ENCODE measurements at places on chromosomes 2 and 18. TPM values are rescaled to one million over a fixed set of nuclear protein-coding genes. Genes with fewer than 3 reads are reported as not detected.

GRCh38 chr2:72136331-72136730 lies 11.3 kb downstream of the CYP26B1 start:
- H3K4me1 ChIP-seq: peaks cover 11% of the 10 kb centered on the region
- peak; percentile 33 for DNase-seq
- H3K27me3 ChIP-seq: no peaks in the 10 kb centered on the region
- H3K4me3 ChIP-seq: no peak overlapping the region
- no peaks in the 10 kb centered on the region for H3K36me3 ChIP-seq

RPRM gene
- total RNA-seq: 1.7 TPM

FAM237A gene
- not detected for total RNA-seq

- peaks cover 63% of the 10 kb centered on the region for H3K4me1 ChIP-seq
- no peak for DNase-seq
- no peak overlapping the region for H3K4me3 ChIP-seq
- peaks cover 49% of the 10 kb centered on the region for H3K27me3 ChIP-seq
- no peak overlapping the region for H3K27ac ChIP-seq
Observed at GRCh38 chr2:199467066-199467822, 9.5 kb upstream of the SATB2 start.

DNA sequence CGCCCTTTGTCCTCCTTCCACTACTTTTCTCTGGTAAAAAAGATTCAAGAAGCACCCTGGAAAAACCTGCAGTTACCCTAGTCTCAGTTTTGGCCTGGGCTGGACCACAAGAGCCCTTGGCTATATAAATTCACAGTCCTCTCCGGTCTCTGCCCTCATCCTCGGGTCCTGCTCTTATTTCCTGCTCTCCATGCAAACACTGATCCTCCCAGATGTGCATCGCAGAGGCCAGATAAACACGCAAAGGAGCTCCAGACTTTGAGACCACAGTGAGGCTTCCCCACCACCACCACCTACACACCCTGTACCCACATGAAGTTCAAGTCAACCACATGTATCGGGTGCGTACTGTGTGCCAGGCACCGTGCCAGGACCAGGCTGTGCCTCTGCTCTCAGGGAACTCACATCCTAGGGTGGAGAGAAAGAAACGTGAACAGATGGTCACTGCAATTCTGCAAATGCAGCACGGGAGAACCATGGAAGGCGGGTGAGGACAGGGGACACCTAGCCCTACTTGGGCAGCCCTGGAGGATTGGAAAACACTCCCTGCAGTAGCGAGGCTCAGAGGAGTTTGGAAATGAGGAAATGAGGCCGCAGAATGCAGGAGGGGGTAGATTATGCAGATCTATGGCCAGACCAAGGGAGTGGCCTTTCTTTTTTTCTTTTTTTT lies 7.4 kb downstream of the CTDSP1 start:
- H3K27ac ChIP-seq: peak overlapping the region; percentile 93
- H3K4me3 ChIP-seq: peak overlapping the region; percentile 44
- H3K27me3 ChIP-seq: no peaks in the 10 kb centered on the region
- DNase-seq: peak; percentile 89
- no peaks in the 10 kb centered on the region for H3K36me3 ChIP-seq

DNA sequence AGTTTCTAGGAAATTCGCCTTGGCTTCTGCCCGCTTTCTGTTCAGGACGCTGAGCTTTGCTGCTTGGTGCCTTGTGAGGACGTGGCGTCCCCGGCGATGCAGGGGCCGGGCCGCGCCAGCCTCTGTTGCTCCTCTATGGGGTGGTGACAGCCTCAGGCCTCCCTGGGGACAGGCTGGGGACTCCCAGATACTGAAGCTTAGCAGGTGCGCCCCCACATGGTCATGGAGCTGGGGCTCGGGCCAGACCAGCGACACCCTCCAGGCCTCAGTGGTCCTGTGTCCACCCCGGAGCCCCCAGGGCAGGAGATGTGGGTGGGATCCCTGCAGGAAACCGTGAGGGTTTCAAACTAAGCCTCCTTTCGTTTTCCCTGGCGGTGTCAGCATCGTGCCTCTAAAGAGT lies 29.2 kb downstream of the KCNG2 start:
- H3K27me3 ChIP-seq: peaks cover 8% of the 10 kb centered on the region
- no peak overlapping the region for H3K27ac ChIP-seq
- no peak overlapping the region for H3K4me3 ChIP-seq
- peak; percentile 84 for DNase-seq
- H3K36me3 ChIP-seq: no peaks in the 10 kb centered on the region

GRCh38 chr2:25279091-25279651 lies 62.6 kb downstream of the DNMT3A start:
- H3K4me1 ChIP-seq: peaks cover 71% of the 10 kb centered on the region
- no peaks in the 10 kb centered on the region for H3K27me3 ChIP-seq
- peak overlapping the region; percentile 54 for H3K27ac ChIP-seq
- peak; percentile 91 for DNase-seq

DNA sequence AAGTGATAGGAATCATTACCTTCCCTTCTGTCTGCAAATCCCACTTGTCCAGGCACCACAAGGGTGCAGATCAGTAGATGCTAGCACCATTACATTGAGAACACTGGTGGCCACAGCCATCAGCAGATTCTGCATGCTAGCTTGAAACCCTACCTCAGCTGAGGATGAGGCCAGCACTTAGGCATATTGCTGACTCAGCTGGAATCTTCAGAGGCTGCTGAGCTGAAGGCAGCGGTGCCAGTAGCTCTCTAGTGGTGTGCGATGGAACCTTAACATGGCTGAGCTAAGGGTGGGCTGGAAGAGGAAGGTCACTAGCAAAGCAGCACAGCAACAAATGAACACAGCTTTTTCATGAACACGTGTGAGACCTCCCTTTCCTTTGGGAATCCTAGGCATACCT lies 19.0 kb upstream of the CPO start:
- H3K4me1 ChIP-seq: no peaks in the 10 kb centered on the region
- H3K36me3 ChIP-seq: no peaks in the 10 kb centered on the region
- no peak for DNase-seq
- no peak overlapping the region for H3K4me3 ChIP-seq
- no peak overlapping the region for H3K27ac ChIP-seq
